ENCODE measurements at places on chromosomes 7 and 10.

DNA sequence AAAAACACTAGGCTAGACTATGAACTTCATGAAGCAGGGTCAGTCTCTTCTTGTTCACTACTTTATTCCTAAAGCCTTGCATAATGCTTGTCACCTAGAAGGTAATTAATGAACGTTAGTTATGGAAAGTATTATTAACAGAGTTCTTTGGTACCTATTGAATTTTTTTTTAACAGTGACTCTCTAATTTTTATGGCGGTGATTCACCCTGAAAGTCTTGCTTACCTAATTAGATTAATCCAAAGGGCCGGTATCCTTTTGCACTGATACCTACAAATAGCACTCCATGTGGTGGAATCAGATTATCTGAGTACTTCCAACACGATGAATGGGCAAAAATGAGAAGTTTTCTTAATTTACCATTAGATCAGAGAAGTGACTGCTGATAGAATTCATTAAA is 31.7 kb downstream of the STAM start:
- DNase-seq: no peak

DNA sequence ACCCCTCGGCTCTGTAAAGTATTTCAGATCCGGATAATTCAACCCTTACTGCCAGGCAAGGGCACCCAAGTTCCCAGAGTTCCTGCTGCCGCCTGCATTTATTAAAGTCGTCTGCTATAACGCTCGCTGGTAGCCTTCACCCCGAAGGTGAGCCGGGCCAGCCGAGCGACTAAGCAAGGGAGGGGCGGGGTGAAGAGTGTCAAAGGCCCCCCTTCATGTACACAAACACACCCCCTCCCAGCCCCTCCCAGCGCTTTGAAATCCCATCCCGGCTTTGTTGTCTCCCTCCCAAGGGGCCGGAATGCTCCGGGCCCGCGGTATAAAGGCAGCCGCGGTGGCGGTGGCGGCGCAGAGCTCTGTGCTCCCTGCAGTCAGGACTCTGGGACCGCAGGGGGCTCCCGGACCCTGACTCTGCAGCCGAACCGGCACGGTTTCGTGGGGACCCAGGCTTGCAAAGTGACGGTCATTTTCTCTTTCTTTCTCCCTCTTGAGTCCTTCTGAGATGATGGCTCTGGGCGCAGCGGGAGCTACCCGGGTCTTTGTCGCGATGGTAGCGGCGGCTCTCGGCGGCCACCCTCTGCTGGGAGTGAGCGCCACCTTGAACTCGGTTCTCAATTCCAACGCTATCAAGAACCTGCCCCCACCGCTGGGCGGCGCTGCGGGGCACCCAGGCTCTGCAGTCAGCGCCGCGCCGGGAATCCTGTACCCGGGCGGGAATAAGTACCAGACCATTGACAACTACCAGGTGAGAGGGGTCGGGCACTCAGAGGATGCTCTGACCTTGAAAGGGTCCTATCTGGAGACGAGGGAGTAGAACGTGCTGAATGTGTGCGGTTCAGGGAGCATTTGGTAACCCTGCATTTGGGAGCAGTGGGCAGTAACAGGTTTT is at the start of gene DKK1:
Gene DKK1, plus strand, starts transcription at position 349 of the 889 bp plus-strand sequence. Its CDS starts 154 bp downstream, at position 503.
- peak; percentile 81 for DNase-seq

DNA sequence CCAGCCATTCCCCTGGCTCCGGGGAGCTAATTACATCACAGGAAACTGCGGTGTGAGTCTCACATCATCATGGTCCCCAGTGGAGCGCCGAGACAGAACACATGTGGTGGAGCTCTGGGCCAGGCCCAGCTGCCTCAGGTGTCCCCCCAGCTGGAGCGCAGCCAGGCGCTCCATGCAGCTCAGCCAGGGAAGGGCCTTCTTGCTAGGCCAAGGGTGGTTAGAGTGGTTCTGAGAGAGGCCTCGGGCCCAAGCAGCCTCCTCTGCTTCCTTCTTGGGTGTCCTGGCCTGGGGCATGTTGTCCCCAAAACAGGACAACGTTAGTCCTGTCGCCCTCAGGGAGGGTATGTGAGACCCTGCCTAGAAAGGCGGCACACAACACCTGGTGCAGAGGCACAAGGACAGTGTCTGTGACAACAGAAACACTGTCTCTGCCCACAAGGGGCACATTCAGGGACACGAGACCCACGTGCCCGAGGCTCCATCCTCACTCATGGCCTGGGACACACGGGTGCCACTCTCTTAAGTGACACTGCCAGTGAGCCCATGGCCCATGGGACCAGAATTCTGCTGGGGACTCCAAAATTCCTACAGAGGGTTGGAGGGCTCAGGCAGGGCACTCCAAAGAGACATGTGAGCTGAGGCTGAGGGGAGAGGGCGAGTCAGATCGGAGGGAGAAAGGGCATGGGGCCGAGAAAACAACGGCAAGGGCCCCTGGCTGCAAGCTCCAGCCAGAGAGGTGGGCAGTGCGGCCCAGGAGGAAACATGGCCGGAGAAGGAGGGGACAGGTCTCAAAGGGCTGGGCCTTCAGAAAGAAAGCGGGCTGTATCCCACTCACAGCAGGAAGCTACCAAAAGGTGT is 37.0 kb upstream of the RET start:
- no peak for DNase-seq

DNA sequence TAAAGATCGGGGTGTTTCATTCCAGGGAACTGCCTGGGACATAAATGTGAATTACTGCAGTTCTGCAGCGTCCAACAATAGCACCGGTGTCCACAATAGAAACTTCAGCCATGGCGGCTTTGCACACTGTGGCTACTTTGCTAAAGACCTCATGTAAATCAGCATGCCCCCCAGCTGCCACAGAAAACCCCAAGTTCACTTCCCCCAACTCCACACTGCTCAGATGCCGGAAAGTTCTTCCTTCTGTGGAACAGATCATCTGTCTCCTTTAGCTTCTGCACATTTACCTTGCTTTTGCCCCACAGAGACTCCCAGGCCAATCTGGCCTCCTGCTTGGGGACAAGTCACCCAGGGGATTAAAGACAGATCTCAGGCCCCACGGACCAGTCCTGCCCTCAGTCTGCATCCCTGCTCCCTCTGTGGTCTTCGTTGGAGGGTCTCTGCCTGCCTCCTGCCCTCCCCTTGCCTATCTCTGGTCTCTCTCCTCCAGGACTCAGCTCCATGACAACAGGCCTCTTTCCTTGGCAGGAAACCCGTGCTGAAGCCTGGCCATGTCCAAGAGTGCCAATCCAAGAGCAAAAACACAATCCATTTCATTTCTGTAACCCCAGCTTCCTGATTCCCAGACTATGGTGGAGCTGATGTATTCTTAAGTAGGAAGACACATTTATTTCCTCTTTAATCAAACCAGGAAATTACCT is 403.2 kb downstream of the RPS24 start:
- no peak for DNase-seq

GRCh38 chr7:668139-668931 is 58.2 kb upstream of the DNAAF5 start:
- peak; percentile 80 for DNase-seq

DNA sequence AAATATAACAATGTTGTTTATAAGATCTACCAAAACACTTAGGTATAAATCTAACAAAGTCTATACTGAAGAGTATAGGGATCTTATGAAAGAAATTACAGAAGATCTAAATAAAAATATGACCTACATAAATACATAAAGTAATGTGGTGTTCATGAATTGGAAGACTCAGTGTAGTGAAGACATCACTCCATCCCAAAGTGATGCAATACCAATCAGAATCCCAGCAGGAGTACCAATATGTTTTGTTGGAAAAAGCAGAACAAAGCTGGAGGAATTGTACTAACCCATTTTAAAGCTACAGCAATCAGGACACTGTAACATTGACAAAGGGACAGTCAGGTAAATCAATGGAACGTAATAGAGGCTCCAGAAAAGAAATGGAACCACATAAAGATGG is 76.4 kb downstream of the CCSER2 start:
- no peak for DNase-seq

Measured in AG08396 (cell line).